ENCODE measurements at places on chromosomes 4 and X. TPM values are rescaled to one million over a fixed set of nuclear protein-coding genes. Genes with fewer than 3 reads are reported as not detected.

Gene SGMS2
- 2.1 TPM for total RNA-seq

DNA sequence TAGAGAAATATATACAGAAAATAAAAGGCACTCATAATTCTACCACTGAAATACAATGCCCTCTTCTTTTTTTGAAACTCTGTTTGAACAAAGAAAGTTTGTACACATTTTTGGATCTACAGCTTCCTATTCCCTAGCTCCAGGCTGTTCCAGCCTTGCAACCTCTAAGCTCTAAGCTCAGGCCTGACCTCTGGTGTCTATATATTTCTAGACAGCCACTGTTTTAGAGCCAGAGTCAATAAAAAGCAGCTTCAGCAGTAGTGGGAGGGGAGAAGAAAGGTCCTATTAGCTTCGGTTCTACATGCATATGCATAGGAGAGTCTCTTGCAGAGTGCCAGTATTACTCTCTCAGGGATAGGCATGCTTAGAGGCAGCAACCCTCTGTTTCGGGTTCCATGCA, 39.7 kb downstream of the CLDN2 start:
- no peaks in the 10 kb centered on the region for H3K27me3 ChIP-seq
- H3K4me3 ChIP-seq = no peak overlapping the region
- H3K36me3 ChIP-seq = no peaks in the 10 kb centered on the region
- no peak overlapping the region for H3K27ac ChIP-seq
- DNase-seq = no peak

Gene HAND2
- total RNA-seq = 44.1 TPM

DNA sequence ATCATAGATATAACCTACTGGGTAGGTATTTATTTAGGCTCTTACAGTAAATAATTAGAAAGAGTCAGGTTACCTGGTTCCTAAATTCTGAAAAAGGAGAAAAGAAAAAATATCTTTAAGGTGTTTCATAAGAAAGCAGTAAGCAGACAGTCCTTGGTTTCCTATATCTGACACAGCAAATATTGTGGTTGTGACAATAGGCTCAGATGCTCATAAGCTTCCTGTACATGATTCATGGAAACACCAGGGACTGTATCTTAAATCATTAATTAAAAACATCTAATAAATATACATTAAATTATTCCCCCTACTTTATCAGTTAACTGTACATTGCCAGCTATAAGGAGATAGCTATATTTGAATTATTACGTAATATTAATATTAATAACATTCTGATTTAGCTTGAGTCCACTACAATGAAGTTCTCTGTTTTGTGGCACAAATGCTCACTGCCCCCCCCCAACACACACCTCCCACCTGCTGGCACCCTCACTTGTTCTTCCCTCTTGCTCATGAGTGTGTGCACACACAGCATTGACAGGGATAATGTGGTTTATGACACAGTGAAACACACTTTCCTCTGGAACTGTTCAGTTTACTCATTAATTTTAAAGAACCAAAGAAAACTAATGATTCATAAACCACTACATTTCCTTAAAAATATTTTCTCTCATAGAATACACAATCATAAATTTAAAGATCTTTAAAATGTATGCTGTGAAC, 187.4 kb downstream of the NR3C2 start:
- DNase-seq = no peak
- no peak overlapping the region for H3K27ac ChIP-seq
- peaks cover 3% of the 10 kb centered on the region for H3K4me1 ChIP-seq
- no peak overlapping the region for H3K4me3 ChIP-seq

Gene GYPB
- total RNA-seq = not detected

Gene UGT8
- total RNA-seq = not detected

GRCh38 chr4:89511776-89512175, 204.2 kb upstream of the GPRIN3 start:
- H3K4me3 ChIP-seq = no peak overlapping the region
- H3K36me3 ChIP-seq = no peaks in the 10 kb centered on the region
- no peak for DNase-seq
- H3K4me1 ChIP-seq = no peaks in the 10 kb centered on the region
- no peaks in the 10 kb centered on the region for H3K27me3 ChIP-seq

GRCh38 chrX:19867411-19867732, 20.0 kb downstream of the SH3KBP1 start:
- no peaks in the 10 kb centered on the region for H3K4me1 ChIP-seq
- H3K27ac ChIP-seq = no peak overlapping the region
- H3K36me3 ChIP-seq = no peaks in the 10 kb centered on the region
- no peak for DNase-seq
- no peak overlapping the region for H3K4me3 ChIP-seq

DNA sequence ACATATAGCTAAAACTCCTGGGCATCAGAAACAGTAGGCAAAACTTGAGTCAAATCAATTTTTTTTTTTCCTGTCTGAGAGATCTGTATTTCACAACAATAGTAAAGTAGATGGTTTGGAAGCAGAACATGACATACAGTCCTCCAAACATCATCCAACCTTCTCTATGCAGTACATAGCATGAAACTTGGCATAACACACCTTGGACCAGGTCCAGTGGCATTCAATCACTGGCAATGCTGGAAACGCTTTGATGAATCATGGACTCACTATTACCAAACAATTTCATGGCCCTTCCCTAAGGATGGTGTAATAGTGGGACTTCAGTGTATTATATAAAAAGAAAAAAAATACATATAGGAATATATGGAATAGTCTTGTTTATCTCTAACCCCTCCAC, 154.6 kb downstream of the FMR1NB start:
- no peak for DNase-seq
- H3K27ac ChIP-seq = no peak overlapping the region
- no peak overlapping the region for H3K4me3 ChIP-seq
- H3K4me1 ChIP-seq = no peaks in the 10 kb centered on the region
- no peaks in the 10 kb centered on the region for H3K36me3 ChIP-seq
- H3K27me3 ChIP-seq = no peaks in the 10 kb centered on the region

All from ovary (tissue), 10 donors.